ENCODE measurements at places on chromosomes 7 and 10.

GRCh38 chr10:106614293-106614692 lies 550.2 kb downstream of the SORCS1 start:
- no peak for DNase-seq

- DNase-seq: peak; percentile 53
Measured at GRCh38 chr7:156725073-156725472, 84.5 kb downstream of the RNF32 start.

GRCh38 chr10:33274096-33274785 lies 60.2 kb downstream of the NRP1 start:
- no peak for DNase-seq

- DNase-seq: no peak
Measured at GRCh38 chr7:77565917-77566316, 28.8 kb downstream of the PTPN12 start.

DNA sequence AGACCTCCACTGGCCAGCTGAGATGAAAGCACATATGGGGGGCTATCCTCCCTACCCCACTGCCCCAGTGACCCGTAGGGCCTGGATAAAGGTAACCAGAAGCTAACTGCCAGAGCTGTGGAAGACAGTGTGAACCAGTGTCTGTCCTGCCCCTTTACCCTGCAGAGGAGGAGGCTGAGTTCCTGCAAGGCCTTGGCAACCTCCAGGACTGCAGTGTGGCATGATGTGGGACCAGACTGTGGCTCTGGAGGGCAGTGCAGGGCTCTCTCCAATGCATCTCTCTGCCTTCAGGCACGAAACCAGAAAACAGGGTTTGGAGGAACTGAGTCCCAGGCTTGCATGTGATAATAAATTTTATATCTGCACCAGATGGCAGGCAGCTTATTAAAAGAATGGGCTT lies 93.1 kb downstream of the EPC1 start:
- DNase-seq: no peak

DNA sequence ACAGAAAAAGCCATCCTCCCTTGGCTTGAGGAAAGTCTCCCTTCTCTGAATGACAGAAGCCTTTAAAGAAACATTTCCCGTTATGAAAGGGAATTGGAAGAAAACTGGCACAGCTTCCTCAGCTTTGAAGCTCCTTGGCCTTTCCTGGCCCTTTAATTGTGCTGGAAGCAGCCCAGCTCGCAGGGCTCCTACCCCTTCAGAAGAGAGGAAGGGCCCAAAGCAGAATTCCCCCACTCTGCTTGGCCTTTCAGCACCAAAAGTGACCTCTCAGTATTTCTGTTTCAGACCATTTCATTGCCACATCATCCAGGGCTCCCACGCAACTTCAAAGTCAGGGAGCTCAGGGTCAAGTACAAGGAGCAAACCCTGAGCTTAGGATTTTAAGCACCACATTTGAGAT lies 4.2 kb downstream of the AFAP1L2 start:
- no peak for DNase-seq

- DNase-seq: no peak
Measured at GRCh38 chr7:32275216-32276009, 205.2 kb upstream of the PDE1C start.

GRCh38 chr10:116178086-116178605 lies 94.9 kb downstream of the GFRA1 start:
- no peak for DNase-seq

DNA sequence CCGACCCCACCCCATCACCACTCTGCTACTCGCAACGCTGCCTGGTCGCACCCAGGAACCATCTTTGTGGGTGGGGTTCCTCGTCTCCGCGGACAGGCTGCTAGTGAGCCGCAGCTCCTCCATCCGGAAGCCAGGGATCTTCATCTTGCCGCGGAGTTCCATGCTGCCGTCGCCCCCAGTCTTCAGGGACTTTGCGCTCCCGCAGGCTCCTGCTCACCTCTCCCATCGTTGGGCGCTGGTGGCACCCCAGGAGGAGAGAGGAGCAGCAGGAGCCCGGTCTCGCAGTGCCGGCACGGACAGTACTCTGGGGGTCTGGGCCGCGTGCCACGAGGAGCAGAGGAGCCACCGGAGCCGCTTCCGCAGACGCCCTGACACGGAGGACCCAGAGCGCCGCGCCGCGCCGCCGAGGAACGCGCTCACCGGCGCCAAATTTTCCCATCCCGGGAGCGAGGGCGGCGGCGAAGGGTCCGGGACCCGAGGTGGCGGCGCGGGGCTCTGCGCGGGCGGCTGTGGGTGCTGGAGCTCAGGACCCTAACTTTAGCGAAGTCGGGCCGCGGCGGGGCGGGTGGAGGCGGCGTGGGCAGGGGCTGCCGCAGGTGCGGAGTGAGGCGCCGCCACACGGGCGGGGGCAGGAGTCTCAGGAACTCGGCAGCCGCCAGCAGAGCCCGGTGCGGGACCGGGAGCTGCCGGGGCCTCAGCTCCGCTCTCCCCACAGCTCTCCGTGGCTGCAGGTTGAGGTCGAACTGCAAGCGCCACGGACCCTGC lies 750.1 kb upstream of the SORCS1 start:
- DNase-seq: no peak

DNA sequence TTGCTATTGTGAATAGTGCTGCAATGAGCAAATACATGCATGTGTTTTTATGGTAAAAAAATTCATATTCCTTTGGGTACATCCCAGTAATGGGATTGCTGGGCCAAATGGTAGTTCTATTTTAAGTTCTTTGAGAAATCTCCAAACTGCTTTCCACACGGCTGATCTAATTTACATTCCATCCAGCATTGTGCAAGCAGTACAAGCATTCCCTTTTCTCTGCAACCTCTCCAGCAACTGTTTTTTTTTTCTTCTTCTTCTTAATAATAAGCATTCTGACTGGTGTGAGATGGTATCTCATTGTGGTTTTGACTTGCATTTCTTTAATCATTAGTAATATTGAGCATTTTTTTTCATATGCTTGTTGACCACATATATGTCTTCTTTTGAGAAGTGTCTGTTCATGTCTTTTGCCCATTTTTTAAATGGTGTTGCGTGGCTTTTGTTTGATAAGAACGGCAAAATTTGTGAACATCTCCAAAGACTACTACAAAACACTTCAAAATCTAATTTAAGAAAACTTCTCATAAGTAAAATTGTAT lies 136.1 kb upstream of the MYO3A start:
- no peak for DNase-seq

DNA sequence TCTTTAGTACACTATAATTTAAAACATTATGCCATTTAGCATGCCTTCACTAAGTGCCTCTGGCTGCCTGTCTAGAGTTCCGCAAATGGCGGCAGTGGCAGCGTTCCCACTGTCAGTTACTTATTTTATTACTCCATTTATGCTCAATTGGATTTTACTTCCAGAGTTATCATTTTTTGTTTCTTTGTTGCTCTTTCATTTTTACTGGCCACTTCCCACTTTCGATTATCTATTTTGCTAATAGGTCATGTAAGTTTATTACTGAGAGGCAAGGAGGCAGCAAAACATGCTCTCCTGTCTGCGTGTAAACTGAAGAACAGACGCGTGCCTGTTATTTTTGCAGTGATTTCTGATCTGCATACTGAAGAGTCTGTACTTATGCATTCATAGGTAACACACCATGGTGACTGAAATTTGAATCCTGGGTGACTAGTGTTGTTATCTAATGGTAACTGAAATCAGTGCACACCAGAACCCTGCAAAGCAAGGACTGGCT lies 23.1 kb downstream of the KDM7A start:
- no peak for DNase-seq

DNA sequence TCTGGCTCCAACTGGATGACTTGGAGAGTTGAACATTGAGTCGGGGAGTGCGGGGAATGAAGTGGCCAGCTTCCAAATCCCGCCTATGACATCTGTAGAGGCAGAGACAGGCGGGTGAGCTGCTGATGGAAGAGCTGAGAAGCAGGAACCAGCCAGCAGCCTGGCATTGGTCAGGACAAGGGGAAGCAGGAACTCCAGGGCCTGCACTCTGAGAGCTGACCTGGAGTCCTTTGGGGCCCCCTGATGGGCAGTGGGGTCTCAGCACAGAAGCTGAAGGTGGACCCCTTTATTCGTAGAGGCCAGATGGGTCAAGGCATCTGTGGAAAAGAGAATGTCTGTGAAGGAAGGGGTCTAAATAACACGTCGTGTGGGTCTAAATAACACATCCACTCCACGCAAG lies 57.0 kb downstream of the SEC61G start:
- no peak for DNase-seq

DNA sequence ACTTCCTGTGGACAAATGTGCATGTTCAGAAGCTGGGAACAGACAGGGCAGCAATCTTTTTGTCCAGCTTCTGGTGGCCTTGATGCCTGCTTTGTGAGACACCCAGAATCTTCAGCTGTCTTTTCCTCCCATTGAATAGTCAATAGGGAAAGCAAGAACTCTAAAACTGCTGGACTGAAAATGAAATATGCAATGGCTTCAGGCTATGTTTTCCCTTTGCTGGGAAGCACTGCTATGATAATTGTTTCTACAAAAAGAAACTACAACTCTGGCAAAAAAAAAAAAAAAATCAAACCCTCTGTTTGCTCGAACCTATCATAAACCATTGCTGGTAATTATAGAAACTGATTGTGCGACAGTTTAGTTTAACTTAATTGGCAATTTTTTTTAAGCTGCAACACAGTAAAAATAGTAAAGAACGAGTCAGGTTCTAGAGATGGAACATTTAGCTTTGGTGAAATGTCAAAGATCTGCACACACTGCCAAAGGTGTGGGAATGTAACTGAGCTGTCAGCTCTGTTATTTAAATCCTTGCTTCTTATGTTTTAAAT lies 79.1 kb upstream of the NEUROD6 start:
- DNase-seq: no peak

DNA sequence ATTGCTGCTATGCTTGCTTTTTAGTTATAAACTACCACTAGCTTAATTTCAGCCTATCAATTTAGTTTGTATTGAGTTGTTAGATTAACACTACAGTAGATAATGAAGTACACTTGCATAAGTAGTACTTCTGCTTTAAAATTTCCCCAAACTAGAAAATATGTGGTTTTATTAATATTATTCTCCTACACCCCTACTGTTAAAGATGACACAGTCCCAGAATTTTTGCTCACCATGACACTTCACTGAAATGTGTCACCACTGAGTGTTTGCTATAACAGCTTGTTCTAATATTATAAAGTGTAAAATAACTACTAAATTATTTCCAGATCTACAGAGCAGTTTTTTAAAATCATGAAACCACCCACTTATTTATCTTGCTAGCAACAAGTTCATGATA lies 31.6 kb downstream of the RHEB start:
- no peak for DNase-seq

DNA sequence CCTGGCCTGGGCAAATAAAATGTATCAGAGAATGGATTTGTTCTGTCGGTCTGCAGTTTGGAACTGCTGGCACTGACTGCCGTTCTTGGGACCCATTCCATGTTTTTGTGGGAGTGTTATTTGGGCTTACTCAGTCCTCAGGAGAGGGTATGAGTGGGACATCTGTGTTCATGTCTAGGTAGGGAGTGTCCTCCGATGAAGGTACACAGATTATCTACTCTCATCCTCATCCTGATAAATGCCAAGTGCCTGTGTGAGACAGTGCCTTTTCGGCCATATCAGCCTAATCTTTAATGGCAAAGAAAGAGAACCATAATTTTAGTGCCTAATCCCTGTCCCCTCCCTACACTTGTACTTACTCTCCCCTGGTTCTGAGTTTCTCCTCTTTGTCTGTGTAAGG lies 409.4 kb downstream of the REEP3 start:
- no peak for DNase-seq

- DNase-seq: no peak
Measured at GRCh38 chr7:127383123-127383835, 9.2 kb downstream of the ZNF800 start.

GRCh38 chr7:92880212-92881090 lies 44.1 kb upstream of the CDK6 start:
- DNase-seq: no peak

DNA sequence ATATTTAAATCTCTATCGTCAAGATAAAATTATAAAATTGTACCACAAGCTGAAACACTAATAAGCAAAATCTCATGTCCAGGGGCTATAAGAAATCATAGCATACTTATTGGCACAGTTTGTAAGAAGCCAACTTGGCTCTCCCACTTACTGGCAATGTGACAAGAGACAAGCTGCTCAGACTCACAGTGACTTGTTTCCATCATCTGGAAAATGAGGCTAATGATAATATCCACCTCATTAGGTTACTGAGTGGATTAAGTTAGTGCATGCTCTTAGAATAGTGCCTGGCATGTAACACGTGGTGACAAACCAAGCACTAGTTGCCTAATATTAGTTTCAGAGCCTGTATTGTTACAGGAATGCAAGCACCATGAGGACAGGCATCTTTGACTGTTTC lies 234.4 kb downstream of the GLI3 start:
- no peak for DNase-seq

DNA sequence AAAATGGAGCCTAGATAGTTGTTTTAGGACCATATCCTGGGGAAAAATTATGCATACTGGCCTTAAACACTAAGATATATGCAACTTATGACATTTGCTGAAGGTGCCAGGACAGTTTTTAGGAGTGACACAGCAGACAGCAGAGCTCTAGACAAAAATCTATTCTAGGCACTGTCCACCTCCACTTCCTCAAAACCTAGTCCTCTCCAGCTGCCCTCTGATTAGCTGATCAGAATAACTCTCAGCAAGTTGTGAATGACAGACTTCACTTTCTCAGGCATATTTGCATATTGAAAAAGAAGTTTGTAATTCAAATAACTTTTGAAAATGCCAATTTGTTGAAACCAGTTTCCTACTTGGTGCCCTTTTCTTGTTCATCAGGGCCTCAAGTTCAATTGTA lies 152.3 kb upstream of the STEAP4 start:
- no peak for DNase-seq

DNA sequence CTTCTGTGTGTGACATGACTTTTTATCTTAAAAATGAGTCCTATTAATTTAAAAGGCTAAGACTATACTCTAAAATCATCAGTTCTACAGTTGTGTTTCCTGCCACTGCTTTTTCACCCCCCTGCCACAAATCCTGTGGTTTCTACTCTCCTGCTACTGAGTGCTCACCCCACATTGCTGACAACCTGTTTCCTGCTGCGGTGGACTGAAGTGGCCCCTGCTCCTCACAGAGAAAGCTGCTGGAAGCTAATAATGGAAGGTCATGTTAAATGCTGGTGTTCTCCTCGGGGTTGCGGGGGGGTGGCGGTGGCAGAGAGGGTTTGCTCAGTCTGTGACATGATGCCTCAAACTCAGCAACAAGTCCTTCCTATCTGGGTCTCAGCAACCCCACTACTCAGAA lies 113.2 kb upstream of the INHBA start:
- DNase-seq: no peak

- no peak for DNase-seq
Measured at GRCh38 chr10:89750441-89750840, 49.1 kb downstream of the KIF20B start.

- DNase-seq: no peak
Measured at GRCh38 chr10:129272176-129272575, 194.9 kb upstream of the MGMT start.

GRCh38 chr7:125934955-125935354 lies 1005.3 kb upstream of the POT1 start:
- DNase-seq: no peak

DNA sequence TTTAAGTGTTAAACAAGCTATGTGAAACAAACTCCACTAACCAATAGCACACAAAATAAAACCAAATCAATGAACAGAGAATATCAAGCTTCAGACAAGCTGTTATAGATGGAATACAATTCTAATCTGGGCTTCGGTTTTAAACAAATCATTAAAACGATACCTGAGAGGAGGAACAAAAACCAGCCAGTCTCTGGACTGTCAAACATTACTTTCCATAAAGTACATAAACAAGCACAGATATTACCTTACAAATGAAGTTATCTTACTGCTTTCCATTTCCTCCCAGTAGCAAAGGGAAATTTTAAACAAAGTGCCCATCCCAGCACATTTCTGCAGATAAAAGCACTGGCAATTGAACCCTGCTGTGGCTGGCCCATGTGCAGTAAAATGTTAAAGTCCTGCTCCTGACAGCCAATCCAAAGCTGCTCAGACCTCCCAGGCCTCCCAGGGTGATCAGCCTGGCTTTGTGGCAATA lies 128.0 kb downstream of the NRCAM start:
- DNase-seq: no peak

Measured in NCI-H1930 (cell line).